ENCODE measurements at places on chromosomes 6 and 20.

- DNase-seq, result no peak
Observed at GRCh38 chr6:170285482-170285881, 5.4 kb downstream of the DLL1 start.

DNA sequence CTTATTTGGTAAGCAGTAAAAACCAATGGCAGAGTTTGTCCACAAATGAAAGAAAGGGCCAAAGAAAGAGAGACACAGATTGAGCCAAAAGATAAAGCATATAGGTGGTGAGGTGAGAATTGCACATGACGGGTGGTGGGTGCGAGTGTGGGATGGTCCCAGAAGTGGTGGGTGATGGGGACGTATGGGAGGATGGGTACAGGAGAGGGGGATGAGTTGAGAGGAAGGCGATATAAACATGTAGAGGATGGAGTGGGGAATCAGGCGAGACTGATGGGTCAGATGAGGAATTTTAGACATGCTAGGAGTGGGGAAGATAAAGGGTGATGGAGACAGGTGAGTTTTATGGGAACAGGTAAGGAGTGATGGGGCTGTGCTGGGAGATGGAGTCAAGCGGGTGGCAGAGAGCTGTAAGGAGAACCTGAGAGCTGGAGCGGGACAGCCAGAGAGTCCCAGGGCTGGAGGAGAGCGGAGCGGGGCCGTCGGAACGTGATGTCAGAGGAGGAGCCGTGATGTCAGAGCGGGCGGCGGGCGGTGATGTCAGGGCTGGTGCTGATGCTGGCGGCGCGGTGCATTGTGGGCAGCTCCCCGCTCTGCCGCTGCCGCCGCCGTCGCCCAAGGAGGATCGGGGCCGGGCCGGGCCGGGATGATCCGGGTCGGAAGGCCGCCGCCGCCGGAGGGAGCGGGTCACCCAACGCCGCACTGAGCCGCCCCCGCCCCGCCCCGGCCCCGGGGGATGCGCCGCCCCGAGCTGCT is at the start of gene TTBK1:
TSS of gene TTBK1 (plus strand) at position 574 of the 756 bp plus-strand sequence. CDS start 3,180 bp downstream, outside the sequence.
- DNase-seq, result no peak

DNA sequence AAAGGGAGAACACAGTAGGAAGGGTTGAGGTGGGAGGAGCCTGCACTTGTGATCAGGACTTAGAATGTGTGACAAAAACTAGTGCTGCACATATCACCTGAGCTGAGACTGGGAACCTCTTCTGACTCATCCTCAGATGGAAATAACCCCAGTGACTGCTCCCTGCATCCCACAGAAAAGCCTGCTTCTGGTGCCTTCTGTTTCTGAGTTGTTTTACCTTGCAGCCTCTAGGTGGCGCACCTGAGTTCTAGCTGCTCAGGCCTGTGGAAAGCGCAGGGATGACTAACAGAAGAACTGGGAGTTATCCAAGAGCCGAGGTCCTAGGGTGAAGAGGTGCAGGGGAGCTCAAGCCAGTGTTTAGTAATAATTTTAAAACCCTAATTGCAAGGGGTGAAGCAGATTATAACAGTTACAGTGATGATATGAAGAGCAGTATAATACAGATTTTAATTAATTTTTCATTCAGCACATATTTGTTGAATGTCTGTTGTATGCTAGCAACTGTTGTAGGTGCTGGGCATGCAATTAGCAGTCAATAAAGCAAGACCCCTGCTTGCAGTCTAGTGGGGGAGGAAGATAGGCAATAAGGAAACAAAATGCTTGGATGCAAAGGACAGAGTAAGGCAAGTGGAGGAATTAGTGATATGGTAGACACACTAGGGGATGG is 302.5 kb downstream of the DHX35 start:
- DNase-seq, result peak; percentile 83

GRCh38 chr6:169964486-169965180 is 213.2 kb downstream of the ERMARD start:
- DNase-seq, result no peak

GRCh38 chr20:58737198-58737597 is 44.6 kb downstream of the NPEPL1 start:
- DNase-seq, result no peak

- peak; percentile 94 for DNase-seq
Observed at GRCh38 chr6:11212664-11213063, 19.8 kb downstream of the NEDD9 start.

GRCh38 chr6:158631678-158632537 is 12.6 kb downstream of the DYNLT1 start:
- peak; percentile 88 for DNase-seq

DNA sequence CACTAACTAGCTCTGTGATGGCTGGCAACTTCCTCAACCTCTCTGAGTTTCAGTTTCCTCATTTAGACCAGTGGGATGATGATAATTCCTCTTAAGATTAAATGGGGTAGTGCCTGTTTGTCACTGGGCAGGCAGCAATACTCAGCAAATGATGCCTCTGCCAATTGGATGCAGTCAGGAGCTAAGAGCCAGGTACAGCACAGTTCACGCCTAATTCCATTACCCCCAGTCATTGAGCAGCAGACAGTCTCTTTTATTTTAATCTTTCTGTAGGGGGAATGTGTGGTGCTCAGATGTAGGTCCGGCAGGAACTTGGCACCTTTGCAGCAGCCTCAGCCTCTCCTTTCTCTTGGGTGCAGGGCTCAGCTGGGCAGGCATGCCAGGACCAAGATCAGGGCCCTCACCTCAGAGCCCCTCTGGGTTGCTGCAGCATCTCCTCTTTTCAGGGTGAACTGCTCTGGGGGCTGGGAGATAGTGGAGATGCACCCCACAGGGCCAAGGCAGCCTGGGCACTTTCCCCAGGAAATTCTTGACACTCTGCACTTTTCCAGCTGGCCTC is 243.8 kb downstream of the LRFN2 start:
- DNase-seq, result no peak

DNA sequence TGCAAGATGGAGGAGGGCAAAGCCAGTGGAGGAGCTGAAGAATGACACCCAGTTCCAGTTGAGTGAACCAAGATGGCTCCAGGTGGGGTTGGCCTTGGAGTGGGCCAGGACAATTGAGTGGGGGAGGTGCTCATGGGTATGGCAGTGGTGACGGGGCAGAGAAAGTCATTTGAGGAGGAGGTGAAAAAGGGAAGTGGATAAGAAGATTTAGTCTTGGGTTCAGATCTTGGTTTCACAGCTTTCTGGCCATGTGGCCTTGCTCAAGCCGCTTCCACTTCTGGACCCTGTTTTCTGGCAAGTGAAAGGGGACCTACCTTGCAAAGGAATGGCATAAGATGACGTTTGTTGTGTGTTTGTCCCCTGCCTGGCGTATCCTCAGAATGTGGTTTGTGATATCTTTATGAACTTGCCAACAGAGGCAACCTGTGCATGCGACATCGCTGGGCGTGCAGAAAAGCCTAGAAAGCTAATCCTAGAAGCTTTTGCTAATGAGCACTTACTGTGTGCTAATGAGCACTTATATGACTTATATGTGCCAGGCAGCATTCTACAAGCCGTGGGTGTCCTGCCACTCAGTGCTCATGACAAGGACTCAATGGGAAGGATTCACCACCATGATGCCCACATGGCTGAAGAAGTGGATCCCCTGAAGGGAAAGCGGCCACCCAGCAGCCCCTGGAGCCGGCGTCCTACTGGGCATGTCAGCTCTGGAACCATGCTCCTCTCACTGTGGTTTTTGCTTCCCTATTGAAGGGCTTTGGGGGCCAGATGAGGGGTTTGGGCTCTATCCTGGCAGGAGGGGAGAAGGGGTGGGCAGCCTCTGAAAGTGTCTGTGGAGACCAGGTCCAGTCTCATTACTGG is 23.6 kb upstream of the STX16 start:
- DNase-seq, result no peak

GRCh38 chr6:11414176-11414963 is 123.2 kb upstream of the TMEM170B start:
- DNase-seq, result no peak
